ENCODE measurements at places on chromosomes 11 and 22. TPM values are rescaled to one million over a fixed set of nuclear protein-coding genes. Genes with fewer than 3 reads are reported as not detected.

The IL10RA gene
- polyA plus RNA-seq = 0.05 TPM

The CD248 gene
- polyA plus RNA-seq = 2.6 TPM

The CST6 gene
- 0.90 TPM for polyA plus RNA-seq

The MMP3 gene
- polyA plus RNA-seq = 39.3 TPM

The CNGA4 gene
- polyA plus RNA-seq = 0.08 TPM

The UCP3 gene
- 1.2 TPM for polyA plus RNA-seq

The TBX10 gene
- polyA plus RNA-seq = not detected

The CLMP gene
- 85.1 TPM for polyA plus RNA-seq

The SYT13 gene
- polyA plus RNA-seq = not detected

The ADORA2A gene
- 9.3 TPM for polyA plus RNA-seq

The ENTHD1 gene
- polyA plus RNA-seq = not detected

The CABP4 gene
- not detected for polyA plus RNA-seq

The TIMM10 gene
- polyA plus RNA-seq = 179 TPM

The PGA3 gene
- polyA plus RNA-seq = not detected

The C11orf52 gene
- polyA plus RNA-seq = not detected

The FJX1 gene
- 34.5 TPM for polyA plus RNA-seq

The MDK gene
- 1,545 TPM for polyA plus RNA-seq

The RHOD gene
- not detected for polyA plus RNA-seq

The IL17REL gene
- not detected for polyA plus RNA-seq

The MMP7 gene
- polyA plus RNA-seq = 0.36 TPM

The TTC36 gene
- polyA plus RNA-seq = 0.18 TPM

The C11orf87 gene
- polyA plus RNA-seq = 0.49 TPM

The C22orf23 gene
- 0.33 TPM for polyA plus RNA-seq

The PDGFD gene
- polyA plus RNA-seq = 7.0 TPM

The MYEOV gene
- polyA plus RNA-seq = 3.6 TPM

The TREH gene
- not detected for polyA plus RNA-seq

The GNG3 gene
- 0.16 TPM for polyA plus RNA-seq

The PRG3 gene
- polyA plus RNA-seq = not detected

The ADM2 gene
- polyA plus RNA-seq = 0.49 TPM

The FAM227A gene
- 1.9 TPM for polyA plus RNA-seq

The PRR33 gene
- not detected for polyA plus RNA-seq

The FOLH1 gene
- polyA plus RNA-seq = not detected

The LAYN gene
- polyA plus RNA-seq = 366 TPM

The DEFB131B gene
- polyA plus RNA-seq = not detected

The LRRN4CL gene
- polyA plus RNA-seq = 0.08 TPM

The EHF gene
- not detected for polyA plus RNA-seq

The OR4P4 gene
- not detected for polyA plus RNA-seq

The CNTF gene
- polyA plus RNA-seq = 1.4 TPM

The SHISAL1 gene
- polyA plus RNA-seq = 0.11 TPM

The ANKRD49 gene
- polyA plus RNA-seq = 4.9 TPM

The RCOR2 gene
- 1.4 TPM for polyA plus RNA-seq

The SLC35C1 gene
- 6.5 TPM for polyA plus RNA-seq

The MICAL2 gene
- 67.9 TPM for polyA plus RNA-seq

The BARX2 gene
- polyA plus RNA-seq = not detected

The HDHD5 gene
- 43.3 TPM for polyA plus RNA-seq

The MAP6 gene
- 13.1 TPM for polyA plus RNA-seq

Measured in SK-N-SH (cell line).